ENCODE measurements at places on chromosomes 3 and 15.

- no peak for DNase-seq
These were observed 4.7 kb downstream of the C3orf18 start for GRCh38 chr3:50562861-50563260.

- DNase-seq: no peak
These were observed 79.9 kb upstream of the ZBTB20 start for GRCh38 chr3:115226844-115227445.

- DNase-seq: no peak
These were observed 781.2 kb upstream of the NR2F2 start for GRCh38 chr15:95549168-95549738.

- DNase-seq: no peak
These were observed 107.4 kb downstream of the LRIG1 start for GRCh38 chr3:66393333-66394005.

DNA sequence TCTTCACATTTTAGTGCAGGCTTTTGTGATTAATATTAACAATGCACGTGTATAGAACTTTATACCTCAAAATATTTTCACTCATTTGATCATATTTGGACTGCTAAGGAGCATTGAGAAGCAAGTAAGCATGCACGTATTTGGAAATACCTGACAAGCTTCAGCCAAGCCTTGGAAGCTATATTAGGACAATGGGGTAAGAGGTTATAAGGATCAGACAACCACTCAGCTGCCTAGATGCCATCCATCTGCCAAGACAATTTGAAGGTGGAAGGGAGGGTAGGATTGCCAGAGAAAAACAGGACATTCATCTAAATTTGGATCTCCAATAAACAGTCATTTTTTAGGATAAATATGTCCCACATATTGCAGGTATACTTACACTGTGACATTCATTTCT is 394.9 kb upstream of the CFAP20DC start:
- DNase-seq: no peak

- DNase-seq: no peak
These were observed 122.6 kb upstream of the ARRDC4 start for GRCh38 chr15:97837896-97838295.

- DNase-seq: no peak
These were observed 25.6 kb downstream of the TMEM39A start for GRCh38 chr3:119437691-119438258.

DNA sequence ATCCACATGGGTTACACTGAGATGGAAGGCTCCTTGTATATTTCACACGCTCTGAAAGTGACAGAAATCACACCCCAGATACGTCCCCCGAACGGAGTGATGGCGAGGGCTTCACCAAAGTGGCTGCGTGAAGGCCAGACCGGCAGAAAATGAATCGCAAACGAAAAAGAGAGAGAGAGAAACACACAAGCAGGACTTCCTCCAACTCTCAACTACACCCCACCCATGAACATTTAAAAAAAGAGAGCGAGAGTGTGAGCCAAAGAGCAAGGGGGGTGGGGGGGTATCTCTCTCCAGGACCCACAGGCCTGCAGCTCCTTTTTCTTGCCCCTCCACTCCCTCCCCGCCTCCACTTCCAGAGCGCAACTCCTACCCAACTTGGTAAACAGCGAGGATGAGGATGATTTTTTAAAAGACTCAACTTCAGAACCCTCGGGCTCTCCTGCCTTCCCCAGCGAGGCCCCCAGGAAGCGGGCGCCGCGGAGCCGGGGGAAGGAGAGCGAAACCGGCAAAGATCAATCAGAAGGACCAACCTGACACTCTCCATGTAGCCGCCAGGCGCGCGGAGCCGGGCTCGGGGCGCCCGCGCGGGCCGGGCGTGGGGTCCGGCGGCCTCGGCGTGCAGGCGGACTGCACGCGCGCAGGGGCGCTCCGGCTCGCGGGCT is 519.1 kb downstream of the FOXP1 start:
- no peak for DNase-seq

DNA sequence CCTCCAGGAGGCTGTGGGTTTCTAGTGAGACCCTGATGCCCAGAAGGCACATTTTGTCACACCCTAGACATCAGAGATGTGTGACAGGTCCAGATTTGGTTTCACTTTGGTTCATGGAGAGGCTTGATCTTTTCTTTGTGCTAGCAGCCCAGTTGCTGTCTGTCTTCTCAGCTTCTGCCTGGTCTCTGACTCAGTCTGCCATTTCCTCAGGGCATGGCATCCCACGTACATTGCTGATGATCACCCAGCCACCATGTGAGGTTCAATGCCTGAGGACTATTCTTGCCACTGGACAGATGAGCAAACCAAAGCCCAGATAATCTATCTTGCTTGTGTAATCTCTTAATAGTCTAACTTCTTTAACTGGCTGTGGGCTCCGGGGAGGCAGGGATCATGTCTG is 144.9 kb upstream of the MRPS22 start:
- no peak for DNase-seq

GRCh38 chr15:25712192-25712960 is 150.8 kb downstream of the ATP10A start:
- DNase-seq: no peak

DNA sequence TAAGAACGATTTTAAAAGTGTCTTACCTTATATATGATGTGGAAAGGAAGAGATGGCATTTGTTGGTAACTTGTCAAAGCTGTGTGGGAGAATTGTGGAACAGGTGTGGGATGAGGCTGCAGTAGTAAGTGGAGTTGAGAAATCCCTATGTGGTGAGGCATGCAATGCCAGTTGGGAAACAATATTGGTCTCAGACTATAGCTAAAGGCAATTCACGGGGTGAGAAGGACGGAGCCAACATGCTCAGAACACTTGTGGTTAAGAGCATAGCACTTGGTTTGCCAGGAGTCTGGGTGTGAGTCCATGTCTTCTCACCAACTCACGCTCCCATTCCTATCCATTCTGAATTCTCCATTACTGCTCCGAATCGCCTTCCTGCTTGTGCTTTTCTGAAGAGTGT is 615.6 kb upstream of the ADAMTS9 start:
- no peak for DNase-seq

- no peak for DNase-seq
These were observed 624.2 kb downstream of the NTRK3 start for GRCh38 chr15:87632364-87632763.

GRCh38 chr15:28904541-28905315 is 19.0 kb downstream of the APBA2 start:
- no peak for DNase-seq
